ENCODE measurements at places on chromosomes 2 and 18.

DNA sequence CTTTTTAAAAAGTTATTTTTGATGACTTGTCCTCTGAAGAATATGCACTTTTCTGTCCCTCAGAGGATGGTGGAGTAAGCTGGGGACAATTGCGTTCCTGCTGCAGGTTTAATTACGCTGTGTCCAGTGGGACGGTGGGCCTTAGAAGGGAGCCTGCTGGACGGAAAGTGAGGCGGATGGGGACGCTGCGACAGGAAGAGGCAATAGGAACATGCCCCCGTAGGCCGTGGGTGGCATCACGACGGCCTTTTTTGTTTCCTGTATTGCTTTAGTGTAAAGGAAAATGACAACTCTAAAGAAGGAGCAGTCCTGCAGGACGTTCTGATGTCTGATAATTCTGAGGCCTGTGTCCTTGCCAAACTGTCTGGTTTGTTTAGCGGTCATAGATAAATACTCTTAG lies 121.6 kb downstream of the NFATC1 start:
- DNase-seq: peak; percentile 25

GRCh38 chr18:23994361-23994902 lies 20.1 kb upstream of the TTC39C start:
- no peak for DNase-seq

DNA sequence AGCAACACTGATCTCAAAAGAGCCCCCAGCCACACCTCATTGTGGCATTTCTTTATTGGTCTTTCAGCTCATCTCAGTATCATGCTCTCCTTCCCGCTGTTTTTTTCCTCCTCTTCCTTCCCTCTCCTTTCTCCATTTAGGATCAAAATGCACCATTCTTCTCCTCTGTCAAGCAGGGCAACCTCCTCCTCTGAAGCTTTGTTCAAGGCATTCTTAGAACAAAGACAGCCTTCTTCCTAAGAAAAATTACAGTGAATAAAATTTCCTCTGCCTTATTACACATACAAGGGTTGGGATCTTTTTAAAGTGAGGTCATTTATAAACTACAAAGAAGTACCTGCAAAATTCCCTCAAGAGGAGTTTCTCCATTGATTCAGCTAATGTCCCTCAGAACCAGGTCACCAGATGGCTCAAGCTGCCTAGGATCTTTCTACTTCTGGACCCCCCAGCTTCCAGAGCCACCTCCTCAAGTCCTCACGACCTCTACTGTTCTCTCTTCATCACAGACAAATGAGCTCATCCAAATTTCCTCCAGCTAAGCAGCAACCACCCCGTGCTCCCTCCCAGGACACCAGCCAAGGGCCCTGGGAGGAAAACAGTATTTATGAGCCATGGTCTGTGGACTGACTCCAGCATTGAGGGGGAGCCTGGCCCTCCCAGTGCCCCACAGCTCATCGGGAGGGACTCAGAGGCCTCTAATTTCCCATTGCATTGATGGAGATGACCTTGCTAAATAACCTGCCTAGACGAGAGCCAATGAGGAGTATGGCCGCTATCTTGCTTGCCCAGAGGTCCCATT lies 18.0 kb downstream of the SFXN5 start:
- DNase-seq: no peak

GRCh38 chr2:40298026-40298425 lies 153.9 kb downstream of the SLC8A1 start:
- DNase-seq: no peak

- DNase-seq: no peak
These were observed 169.7 kb upstream of the GLI2 start for GRCh38 chr2:120565929-120566328.

GRCh38 chr2:129645335-129645734 lies 334.1 kb upstream of the RAB6C start:
- DNase-seq: no peak

DNA sequence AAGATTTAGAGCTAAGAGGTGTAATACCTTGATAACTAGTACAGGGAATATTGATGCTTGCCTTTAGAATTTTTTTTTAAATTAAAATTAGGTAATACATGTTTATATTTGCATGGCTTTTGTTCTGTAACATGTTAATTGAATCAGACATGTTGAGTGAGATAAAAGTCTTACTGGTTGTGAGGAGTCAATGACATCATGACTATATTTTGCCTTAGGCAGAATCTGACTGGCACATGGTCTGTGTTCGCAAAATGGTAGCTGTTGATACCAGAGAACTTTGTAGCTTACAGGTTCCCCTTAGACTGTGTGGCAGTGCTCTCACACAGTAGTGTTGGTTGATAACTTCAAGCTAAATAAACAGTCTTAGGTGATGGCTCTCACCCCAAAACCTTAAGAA lies 199.7 kb downstream of the PTPRM start:
- DNase-seq: no peak

GRCh38 chr2:9668687-9669345 lies 38.0 kb upstream of the YWHAQ start:
- DNase-seq: no peak

GRCh38 chr2:16621316-16621715 lies 44.3 kb downstream of the CYRIA start:
- DNase-seq: no peak

GRCh38 chr2:127626175-127626574 lies 19.8 kb upstream of the GPR17 start:
- no peak for DNase-seq

- DNase-seq: no peak
These were observed 120.1 kb downstream of the NUP35 start for GRCh38 chr2:183244300-183244844.

GRCh38 chr2:157890969-157891642 lies 15.0 kb upstream of the ACVR1 start:
- DNase-seq: no peak

DNA sequence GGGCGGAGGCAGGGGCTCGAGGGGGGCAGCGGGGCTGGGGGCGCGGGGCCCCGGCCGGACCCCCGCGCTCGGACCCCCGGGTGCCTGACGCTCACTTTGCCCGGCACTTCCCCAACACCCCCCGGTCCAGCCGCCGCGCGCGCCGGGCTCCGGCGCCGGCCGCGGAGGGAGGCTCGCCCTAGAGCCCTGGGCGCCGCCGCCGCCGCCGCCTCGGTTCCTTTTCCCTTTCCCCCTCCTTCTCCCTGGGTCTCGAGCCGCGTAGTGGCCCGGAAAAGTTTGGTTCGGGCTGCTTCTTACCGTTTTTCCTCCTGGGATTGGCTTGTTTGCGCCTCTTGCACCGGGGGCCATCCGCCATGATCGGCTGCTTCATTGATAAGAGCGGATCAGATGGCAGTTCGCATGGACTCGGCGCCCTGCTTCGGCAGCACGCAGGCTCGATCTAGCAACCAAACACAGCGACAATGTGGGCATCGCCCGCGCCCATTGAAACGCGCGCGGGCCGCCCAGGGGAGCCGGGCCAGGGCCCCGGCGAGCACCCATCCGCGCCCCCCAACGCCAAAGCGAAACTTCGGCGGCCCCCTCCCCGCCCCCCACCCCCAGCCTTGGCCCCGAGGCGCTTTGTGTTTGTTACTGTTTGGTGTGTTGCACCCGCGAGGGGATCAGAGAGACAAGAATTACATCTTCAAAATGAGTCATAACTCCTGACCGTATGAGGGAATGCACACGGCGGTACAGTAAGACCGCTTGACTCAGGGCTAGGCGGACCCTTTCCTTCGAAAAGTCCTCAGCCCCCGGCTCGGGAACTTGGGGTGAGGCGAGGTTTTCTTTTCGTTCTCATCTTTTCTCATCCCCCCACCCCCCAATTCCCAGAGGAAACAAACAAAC lies 2.7 kb downstream of the ZEB2 start:
- DNase-seq: peak; percentile 76

DNA sequence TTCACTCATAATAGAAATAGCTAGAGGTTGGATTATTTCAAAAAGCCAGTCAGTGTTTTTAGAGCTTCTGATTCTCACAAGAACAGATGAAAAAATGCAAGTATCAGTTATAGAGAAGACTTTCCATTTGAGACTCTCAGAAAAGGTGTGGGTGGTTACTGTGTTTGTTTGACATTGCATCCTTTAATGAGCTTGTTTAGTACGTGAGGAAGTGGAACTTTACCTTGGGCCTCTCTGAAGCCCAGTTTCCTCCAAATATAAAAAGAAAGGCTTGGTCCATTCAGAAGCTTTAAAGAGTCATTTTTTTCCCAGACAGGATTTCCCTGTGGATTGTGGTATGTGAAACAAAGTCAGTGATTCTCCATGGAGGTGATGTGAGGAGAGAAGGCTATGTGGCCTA lies 89.9 kb upstream of the RANBP2 start:
- no peak for DNase-seq

DNA sequence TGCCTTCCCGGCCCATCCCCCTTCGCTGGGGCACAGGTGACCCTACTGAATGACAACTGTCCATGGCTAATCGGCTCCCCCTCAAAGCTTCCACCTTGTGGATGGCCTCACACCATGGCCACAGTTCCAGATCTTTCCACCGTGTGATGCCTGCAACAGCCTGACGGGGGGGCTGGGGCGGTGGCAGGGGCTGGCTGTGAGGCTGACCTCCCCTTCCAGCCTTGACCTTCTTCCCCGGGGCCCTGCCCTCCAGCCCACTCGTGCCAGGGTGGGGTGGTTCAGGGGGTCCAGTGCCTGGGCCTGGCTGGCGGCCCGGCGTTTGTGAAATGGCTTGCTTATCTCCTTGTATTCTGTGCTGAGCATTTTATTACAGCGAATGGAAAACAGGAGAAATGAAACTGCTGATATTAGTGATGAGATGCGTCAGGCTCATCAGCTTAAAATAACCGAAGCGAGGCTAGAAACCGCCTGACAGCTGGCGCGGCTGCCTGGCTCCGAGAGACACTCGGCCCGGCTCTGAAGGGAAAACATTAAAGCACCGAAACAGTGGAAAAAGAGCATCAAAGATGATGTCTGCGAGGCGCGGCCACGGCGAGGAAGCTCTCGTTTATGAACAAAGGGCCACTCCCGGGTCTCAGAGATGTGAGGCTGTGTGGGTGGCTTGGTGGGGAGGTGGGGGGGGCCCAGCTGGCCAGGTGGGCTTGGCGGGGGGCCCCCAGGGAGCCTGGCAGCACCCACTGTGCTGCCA lies 916 bp upstream of the PDCD1 start:
- no peak for DNase-seq

DNA sequence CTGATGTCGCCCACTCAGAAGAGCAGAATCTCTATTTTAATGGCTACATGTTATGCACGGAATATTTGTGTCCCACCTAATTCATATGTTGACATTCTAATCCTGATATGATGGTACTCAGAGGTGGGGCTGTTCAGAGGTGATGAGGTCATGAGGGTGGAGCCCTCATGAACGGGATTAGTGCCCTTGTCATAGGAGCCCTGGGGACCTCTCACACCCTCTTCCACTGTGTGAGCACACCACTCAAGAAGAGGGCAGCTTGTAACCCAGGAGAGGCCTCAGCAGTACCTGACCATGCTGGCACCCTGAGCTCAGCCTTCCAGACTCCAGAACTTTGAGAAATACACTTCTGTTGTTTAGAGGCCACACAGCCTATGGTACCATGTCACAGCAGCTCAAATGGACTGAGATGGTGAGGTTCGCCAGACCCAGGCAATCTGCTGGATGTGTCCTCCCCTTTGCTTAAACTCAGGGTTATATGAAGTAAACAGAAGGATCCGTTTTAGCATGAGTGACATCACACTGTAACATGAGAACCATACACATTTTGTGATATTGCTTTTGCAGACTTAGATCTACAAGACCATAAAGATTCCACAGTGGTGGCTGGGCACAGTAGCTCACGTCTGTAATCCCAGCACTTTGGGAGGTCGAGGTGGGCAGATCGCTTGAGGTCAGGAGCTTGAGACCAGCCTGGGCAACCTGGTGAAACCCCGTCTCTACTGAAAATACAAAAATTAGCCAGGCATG lies 48.7 kb downstream of the ATOH8 start:
- DNase-seq: no peak

DNA sequence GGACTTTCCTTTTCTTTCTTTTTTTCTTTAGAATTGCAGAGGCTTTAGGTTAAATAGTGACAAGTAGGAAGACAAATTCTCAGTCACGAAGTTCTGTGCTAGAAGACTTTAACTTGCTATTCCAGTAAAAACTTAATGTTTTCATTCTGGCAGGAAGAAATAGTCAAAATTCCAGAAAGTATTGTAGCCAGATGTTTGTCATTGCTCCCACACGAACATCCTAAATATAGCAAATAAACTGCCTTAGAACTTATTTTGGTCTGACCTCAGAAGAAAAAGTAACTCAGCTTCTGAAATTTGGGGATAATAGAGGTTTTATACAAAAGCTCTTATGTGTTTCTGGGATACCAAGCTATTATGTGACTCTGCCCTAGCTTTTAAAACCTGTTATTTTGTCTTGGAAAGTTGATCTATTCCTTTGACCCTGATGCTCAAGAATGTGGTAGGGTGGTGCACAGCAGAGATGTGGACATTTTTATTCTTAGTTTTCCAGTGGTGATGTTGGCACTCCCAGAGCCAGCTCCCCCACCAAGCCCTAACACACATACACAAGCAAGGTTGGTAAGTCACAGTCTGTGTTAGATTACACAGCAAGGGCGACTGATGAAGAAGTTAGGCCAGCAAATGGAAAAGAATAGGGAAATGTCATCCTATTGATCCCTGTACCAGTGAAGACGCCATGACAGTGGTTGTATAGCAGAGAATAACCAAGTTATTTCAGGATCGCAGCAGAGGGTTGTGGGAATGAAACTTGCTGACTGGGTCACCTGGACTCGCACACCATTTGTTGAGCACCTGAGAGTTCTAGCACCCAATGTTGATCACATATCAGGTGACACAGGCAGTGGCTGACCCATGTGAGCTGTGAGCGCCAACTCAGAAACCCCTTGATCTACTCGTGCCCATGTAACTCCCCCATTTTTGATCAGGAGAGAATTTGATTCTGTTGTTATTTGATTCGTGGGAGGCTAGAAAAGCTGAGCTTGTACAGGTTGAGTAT lies 23.7 kb downstream of the FARP2 start:
- no peak for DNase-seq

DNA sequence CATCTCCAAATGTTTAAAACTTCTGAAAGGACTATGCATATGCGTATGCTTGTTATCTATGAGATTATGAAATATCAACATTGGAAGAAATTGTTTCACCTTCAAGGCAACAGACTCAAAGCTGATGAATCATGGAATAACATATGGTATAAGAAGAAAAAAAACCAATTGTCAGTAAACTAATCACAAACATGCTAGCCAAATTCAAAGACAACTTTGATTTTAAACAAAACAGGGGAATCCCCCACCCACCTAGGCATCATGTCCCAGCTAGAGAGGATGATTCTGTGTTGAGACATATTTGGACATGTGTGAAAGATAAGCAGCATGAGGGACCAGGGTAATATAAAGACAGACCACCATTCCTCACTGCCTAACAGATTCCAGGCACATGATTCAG lies 147.7 kb downstream of the WDPCP start:
- DNase-seq: no peak

GRCh38 chr2:70005752-70006446 lies 44.5 kb upstream of the ASPRV1 start:
- no peak for DNase-seq

DNA sequence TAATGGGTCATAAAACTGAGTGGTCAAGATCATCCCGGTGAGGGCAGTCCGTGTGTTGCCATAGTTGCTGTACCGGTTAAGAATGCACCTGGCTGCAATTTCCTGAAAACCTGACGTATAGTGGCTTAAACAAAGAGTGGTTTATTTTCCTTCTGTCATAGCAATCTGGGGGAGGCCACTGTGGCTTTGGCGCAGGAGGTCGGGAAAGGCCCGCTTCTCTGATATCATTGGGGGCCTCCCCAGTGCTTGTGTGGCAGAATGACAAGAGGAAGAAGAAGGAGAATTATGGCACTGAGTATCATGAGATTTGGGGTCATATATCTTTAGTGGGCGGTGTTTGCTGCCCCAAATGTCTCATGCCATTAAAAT lies 4.4 kb downstream of the C2orf92 start:
- DNase-seq: no peak

All from hematopoietic multipotent progenitor cell treated with erythropoietin and hydrocortisone succinate and interleukin-3 and kit ligand, for 15 days (in vitro differentiated cells).